ENCODE measurements at places on chromosomes 4 and X. TPM values are rescaled to one million over a fixed set of nuclear protein-coding genes. Genes with fewer than 3 reads are reported as not detected.

- DNase-seq, result no peak
- no peaks in the 10 kb centered on the region for H3K4me1 ChIP-seq
- H3K27ac ChIP-seq, result no peak overlapping the region
- H3K4me3 ChIP-seq, result no peak overlapping the region
- H3K27me3 ChIP-seq, result no peaks in the 10 kb centered on the region
These were observed 50.8 kb downstream of the SMIM14 start for GRCh38 chr4:39587881-39588280.

DNA sequence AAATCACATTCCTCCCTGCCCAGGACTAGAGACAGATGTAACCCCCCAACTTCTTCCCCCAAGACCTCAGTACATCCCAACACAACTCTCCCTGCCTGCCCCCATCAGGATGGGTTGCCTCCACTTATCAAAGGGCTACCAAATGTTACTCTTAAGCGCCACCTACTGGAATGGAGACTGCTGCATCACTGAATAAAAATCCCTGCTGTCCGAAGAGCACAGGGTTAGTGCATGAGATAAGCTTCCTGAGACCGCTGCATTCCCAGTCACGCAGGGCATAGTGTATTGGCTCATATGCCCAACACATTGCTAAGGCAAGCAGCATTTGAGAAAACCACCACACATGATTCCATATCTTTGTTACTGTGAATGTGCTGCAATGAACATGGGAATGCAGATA lies 544.5 kb downstream of the PPP4R3C start:
- H3K27me3 ChIP-seq, result no peaks in the 10 kb centered on the region
- H3K27ac ChIP-seq, result no peak overlapping the region
- peak; percentile 7 for DNase-seq
- peaks cover 11% of the 10 kb centered on the region for H3K4me1 ChIP-seq
- H3K4me3 ChIP-seq, result no peak overlapping the region
- H3K36me3 ChIP-seq, result no peaks in the 10 kb centered on the region

GRCh38 chr4:78353921-78354320 lies 197.6 kb upstream of the ANXA3 start:
- H3K4me1 ChIP-seq, result peaks cover 12% of the 10 kb centered on the region
- no peak overlapping the region for H3K27ac ChIP-seq
- peaks cover 6% of the 10 kb centered on the region for H3K36me3 ChIP-seq
- H3K27me3 ChIP-seq, result no peaks in the 10 kb centered on the region
- H3K4me3 ChIP-seq, result no peak overlapping the region

- H3K27ac ChIP-seq, result no peak overlapping the region
- peaks cover 28% of the 10 kb centered on the region for H3K27me3 ChIP-seq
- no peak overlapping the region for H3K4me3 ChIP-seq
- no peak for DNase-seq
These were observed 53.9 kb upstream of the C4orf50 start for GRCh38 chr4:6071959-6072720.

DNA sequence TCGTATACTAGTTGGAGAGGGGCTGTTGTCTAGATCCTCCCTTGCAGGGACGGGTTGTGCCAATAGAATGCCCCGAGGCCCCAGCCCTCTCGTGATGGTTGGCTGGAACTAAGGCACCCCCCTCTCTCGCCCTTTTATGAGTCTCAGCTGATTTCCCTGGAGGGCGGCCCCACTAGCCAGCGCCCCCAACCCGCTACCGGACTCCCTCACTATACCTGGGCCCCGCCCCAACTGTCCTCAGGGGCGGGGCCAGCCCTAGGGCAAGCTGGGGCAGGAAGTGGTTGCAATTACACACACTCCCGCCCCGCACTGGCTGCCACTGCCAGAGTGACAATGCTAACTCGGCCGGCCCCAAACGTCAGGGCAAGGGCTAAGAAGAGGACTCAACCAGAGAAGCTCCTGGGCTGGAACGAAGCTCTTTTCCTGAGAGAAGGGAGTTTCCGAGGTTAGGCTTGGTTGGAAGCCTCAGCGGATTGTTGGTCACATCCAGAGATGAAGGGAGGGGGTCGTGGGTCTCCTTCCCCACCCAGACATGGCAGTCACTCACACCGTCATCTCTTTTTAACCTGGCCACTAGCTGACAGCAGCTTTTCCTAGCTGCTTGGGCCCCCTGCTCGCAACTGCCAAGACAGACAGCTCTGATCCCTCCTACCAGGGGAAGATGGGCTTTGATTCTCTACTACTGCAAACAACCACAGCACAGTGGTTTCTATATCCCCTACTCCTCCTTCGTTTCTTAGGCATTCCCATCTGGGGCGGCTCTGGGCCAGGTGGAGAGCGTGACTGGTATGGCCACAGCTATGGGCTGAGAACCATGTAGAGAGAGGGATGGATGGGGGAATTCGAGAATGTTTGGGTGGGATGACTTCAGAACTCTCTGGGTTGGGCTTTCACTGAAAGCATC lies 21.0 kb upstream of the BCORL1 start:
- DNase-seq, result peak; percentile 75
- H3K4me1 ChIP-seq, result peaks cover 4% of the 10 kb centered on the region
- H3K27ac ChIP-seq, result no peak overlapping the region
- no peaks in the 10 kb centered on the region for H3K36me3 ChIP-seq
- no peaks in the 10 kb centered on the region for H3K27me3 ChIP-seq

DNA sequence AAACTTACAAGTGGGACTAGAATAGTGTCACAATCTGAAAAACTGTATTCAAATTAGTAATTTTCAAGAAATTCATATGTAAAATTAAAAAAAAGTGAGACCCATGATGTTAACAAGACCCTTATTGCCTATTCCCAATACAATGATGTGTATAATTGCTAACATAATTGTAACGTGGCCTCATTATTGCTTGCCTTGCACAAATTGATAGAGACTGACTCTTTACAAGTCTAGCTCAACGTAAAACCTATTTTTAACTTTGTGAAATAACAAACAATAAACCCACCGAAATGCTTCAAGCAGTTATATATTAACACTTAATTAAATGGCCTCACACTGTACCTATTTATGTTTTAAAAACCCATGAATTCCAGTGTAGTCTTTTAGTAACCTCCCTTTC lies 312.5 kb downstream of the DACH2 start:
- H3K27me3 ChIP-seq, result no peaks in the 10 kb centered on the region
- H3K27ac ChIP-seq, result no peak overlapping the region
- no peak overlapping the region for H3K4me3 ChIP-seq

DNA sequence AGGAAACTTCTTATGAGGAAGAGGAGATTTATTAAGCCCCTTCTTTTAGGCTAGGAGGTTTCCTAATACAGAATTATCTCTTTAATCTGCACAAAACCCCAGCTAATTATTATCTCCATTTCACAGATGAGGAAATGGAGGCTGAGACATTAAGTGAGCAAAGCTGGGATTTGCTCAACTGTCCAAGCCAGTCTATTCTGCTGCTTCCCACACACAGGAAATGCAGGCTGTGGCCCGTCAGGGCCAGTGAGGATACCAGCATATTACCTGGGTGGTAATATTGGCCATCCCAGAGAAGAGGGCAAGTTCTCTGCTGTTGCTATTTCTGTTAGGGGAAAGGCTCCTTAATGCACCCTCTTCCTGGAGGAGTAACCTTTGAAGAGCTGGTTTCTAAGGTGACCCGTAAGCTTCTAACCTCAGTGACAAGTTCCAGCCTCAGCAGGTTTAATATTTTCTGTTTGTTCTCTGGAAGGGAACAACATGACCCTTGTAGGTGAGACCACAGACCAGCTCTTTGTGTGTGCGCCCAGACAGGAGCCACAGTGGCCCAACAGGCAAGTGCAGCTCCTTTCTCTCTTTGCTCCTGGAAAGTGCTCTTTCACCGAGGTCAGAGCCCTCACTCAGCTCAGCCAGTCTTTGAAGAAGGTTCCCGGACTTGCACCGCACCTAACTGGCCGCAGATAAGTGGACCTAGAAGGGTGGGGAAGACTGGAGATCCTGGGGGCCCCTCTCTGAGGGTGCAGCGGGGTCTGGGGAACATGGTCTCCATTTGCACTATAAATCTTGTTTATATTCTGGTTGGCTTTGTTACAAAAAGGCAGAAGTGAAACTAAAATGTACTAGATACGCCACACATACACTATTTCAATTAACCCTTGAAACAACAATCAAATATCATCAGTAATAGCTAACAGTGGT lies 35.5 kb downstream of the TBC1D9 start:
- H3K36me3 ChIP-seq, result no peaks in the 10 kb centered on the region
- no peak for DNase-seq
- H3K27ac ChIP-seq, result no peak overlapping the region
- no peaks in the 10 kb centered on the region for H3K27me3 ChIP-seq
- H3K4me1 ChIP-seq, result peaks cover 20% of the 10 kb centered on the region

GRCh38 chr4:144862210-144862609 lies 216.3 kb downstream of the HHIP start:
- no peak for DNase-seq
- H3K27me3 ChIP-seq, result no peaks in the 10 kb centered on the region
- no peaks in the 10 kb centered on the region for H3K36me3 ChIP-seq

- peak overlapping the region; percentile 69 for H3K27ac ChIP-seq
- H3K4me1 ChIP-seq, result peaks cover 8% of the 10 kb centered on the region
- no peaks in the 10 kb centered on the region for H3K36me3 ChIP-seq
- H3K4me3 ChIP-seq, result no peak overlapping the region
These were observed 40.3 kb downstream of the PDGFC start for GRCh38 chr4:156931267-156931666.

DNA sequence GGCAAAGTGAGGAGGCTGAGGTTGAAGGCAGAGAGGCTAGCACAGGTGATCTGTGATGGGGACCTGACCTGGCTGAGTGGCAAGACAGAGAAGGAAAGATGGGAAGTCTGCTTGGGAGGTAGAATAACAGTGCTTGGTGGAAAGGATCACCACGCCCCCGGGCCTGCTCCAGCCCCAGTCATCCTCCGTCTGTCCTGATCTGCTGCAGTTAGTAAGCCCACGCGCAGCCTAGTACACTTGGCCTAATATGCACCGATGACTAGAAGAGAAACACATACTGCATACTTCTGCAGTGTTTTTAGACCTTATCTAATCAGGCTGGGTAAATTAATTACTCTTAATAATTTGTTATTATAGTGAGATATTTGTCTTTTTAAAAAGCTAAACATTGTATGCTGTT lies 103.7 kb upstream of the KLF3 start:
- peaks cover 13% of the 10 kb centered on the region for H3K4me1 ChIP-seq
- no peaks in the 10 kb centered on the region for H3K36me3 ChIP-seq

DNA sequence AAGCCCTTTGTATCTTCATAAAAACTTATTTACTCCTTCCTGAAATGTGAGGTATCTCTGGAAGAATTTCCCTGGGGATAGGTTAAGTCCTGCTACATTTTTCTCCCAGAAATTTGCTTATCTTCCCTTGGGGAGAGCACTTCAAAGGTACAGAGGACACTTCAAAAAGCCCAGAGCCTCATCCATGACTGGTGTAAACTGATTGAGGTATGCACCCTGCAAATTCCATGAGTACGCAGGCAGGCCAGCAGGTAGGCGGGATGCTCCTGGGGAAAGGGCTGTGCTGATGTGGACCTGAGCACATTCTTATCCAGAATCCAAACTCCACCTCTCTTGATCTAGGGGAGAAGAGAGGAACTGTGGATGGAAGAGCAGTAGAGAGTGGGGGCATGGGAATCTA lies 26.3 kb upstream of the RASGEF1B start:
- H3K36me3 ChIP-seq, result no peaks in the 10 kb centered on the region
- H3K4me3 ChIP-seq, result no peak overlapping the region
- DNase-seq, result no peak
- H3K4me1 ChIP-seq, result no peaks in the 10 kb centered on the region

DNA sequence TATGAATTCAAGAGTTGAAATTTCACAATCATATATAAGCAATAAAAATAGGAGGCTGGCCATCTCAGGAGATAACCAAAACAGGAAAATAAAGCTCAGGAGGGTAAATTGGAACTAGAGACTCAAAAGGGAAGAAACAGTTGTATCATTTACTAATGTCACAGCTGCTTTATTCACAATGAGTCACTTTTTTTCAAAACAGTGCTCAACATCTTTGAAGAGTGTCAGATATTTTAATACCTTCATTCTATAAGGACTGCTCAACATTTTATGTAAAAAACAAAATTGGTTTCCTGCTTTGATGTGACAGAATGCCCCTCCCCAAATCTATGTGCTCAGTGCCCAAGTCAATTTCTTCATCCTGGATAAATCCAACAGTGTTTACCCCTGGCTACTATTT lies 97.7 kb downstream of the DDX60 start:
- H3K36me3 ChIP-seq, result no peaks in the 10 kb centered on the region
- peak overlapping the region; percentile 20 for H3K4me3 ChIP-seq
- no peaks in the 10 kb centered on the region for H3K27me3 ChIP-seq

GRCh38 chr4:55177461-55177860 lies 52.1 kb upstream of the KDR start:
- no peaks in the 10 kb centered on the region for H3K36me3 ChIP-seq
- H3K4me1 ChIP-seq, result peaks cover 19% of the 10 kb centered on the region
- DNase-seq, result no peak

GRCh38 chr4:23788460-23788859 lies 101.4 kb downstream of the PPARGC1A start:
- H3K4me1 ChIP-seq, result no peaks in the 10 kb centered on the region
- no peaks in the 10 kb centered on the region for H3K27me3 ChIP-seq
- no peak overlapping the region for H3K4me3 ChIP-seq

GRCh38 chrX:130304587-130305368 lies 34.9 kb upstream of the SLC25A14 start:
- no peaks in the 10 kb centered on the region for H3K4me1 ChIP-seq
- H3K4me3 ChIP-seq, result no peak overlapping the region
- H3K27me3 ChIP-seq, result no peaks in the 10 kb centered on the region
- DNase-seq, result no peak
- H3K36me3 ChIP-seq, result no peaks in the 10 kb centered on the region

The ODAPH gene
- total RNA-seq, result not detected

The NDUFB11 gene
- total RNA-seq, result 122 TPM

The EGF gene
- not detected for total RNA-seq

The GNRHR gene
- 0.08 TPM for total RNA-seq

The SEC31A gene
- 153 TPM for total RNA-seq

The STPG2 gene
- not detected for total RNA-seq

Measured in SJCRH30 (cell line).